Daoy (cell line): ENCODE measurements at places on chromosomes 13 and 19.
A peak's percentile ranks its signal among the peaks of the same experiment; 100 is the strongest.

- no peak for DNase-seq
These were observed 2.5 kb downstream of the ITPKC start for GRCh38 chr19:40719414-40719894.

- no peak for DNase-seq
These were observed 131.0 kb upstream of the RFC3 start for GRCh38 chr13:33686772-33687480.

DNA sequence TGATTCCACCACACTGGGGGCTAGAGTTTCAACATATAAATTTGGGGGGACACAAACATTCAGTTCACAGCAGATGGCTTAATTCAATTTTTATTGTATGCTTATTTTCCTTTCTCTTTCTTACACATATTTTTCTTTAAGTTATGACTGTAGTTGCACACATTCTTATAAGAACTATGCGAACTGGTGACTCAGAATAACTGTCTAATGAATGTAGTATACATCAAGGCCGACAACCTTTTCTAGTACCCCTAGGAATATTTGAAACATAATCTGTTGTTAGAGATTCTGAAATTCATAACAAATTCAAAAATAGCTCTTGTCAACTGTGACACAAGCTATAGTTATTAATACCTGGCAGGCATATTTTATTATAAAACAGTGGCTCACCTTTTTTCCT, 695.6 kb downstream of the PCDH9 start:
- no peak for DNase-seq

- DNase-seq = peak; percentile 3
These were observed 43.3 kb downstream of the VWA8 start for GRCh38 chr13:41917641-41918040.

- DNase-seq = no peak
These were observed 115.8 kb downstream of the DNAJC15 start for GRCh38 chr13:43139211-43139610.

GRCh38 chr19:17457616-17458015, 3.1 kb downstream of the NXNL1 start:
- DNase-seq = no peak

DNA sequence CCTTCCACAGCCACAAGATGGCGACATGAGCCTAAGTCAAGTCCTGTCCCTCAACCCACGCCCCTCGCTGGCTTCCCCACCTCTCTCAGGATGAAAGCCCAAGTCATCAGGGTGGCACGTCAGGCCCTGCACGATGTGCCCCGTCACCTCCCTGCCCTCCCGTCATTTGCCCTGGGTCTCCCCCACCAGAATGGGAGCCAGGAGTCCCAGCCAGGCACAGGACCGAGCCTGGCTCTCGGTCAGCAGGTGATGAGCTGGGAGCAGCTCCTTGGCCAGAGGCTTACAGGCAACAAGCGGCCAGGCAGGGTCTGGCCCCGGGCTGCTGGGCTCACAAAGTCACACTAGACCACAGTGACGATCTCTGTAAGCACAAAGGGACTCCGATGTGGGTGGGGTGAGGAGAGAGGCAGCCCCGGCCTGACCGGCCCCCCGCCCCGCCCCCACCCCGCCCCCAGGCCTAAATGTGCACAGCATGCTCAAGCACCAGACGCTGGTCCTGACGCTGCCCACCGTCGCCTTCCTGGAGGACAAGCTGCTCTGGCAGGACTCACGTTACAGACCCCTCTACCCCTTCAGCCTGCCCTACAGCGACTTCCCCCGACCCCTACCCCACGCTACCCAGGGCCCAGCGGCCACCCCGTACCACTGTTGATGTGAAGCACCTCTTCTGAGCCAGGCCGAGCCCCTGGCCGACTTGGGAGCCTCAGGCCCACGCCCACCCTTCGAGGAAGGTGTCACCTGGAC, 7.3 kb downstream of the MRPL4 start:
- peak; percentile 95 for DNase-seq

GRCh38 chr19:52527956-52528351, 486 bp downstream of the ZNF808 start:
- DNase-seq = peak; percentile 15

DNA sequence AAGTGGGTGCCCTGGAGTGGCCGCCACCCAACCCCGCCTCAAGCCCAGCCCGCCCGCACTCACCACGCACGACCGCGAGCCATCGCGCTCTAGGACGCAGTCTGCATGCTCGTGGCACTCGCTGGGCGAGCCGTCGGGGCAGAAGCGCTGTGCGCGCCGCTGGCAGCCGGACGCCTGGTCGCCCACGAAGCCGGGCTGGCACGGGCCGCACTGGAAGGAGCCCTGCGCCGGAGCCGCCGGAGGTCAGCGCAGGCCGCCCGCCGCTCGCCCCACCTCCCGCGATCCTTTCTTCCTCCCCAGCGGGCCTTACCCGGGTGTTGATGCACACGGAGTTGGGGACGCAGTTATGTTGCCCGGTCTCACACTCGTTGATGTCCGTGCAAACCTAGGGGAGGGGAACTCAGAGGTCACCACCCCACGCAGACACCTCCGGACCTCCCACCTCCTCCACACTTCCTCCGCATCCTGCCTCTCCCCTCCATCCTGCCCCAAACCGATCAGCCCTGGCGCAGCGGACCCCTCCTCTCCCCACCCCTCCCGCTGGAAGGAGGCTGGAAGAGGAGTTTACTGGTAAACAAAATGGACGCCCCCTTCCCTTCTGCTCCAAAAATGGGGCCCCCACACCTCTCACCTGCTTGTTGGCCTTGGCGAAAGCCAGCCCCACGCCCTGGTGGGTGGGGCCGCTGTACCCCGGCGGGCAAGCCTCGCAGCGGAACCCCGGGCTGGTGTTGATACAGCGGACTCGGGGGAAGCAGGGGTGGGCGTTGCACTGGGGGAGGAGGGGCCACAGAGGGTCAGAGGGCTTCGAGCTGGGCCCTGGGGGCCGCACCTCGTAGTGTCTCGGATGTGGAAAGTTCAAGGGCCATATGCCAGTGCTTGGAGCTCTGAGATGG, 2.3 kb downstream of the COMP start:
- peak; percentile 2 for DNase-seq

- no peak for DNase-seq
These were observed 170.9 kb upstream of the ZNF507 start for GRCh38 chr19:32174386-32175113.

- DNase-seq = peak; percentile 17
These were observed 467 bp downstream of the LAMP1 start for GRCh38 chr13:113297370-113298042.

- DNase-seq = no peak
These were observed 1.1 kb downstream of the ZSCAN18 start for GRCh38 chr19:58096884-58097283.

DNA sequence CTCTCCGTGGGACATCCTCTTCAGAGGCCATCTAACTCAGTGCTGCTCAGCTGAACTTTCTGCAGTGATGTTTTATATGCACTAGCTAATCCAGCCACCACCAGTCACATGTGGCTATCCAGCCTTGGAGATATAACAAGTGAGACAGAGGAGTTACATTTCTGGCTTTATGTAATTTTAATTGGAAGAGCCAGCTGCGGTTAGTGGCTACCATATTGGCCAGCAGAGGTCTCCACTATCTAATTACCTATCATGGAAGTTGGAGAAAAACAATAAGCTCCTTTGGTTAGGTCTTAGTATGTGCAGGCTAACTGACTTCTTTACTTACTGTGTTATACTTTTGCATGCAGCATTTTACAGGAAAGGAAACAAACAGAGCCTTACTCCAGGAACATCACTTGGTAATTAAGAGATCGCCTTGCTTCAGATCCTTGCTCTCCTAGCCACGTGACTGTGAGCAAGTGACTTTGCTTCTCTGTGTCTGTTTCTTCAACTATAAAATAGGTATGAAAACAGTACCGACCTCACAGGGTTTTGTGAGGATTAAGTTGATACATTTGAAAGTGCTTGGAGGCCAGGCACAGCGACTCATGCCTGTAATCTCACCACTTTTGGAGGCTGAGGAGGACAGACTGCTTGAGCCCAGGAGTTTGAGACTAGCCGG, 1.6 kb upstream of the KLK10 start:
- DNase-seq = peak; percentile 66

GRCh38 chr13:111610081-111610480, 289.6 kb downstream of the TEX29 start:
- no peak for DNase-seq

- DNase-seq = peak; percentile 59
These were observed 18.1 kb upstream of the OLFM4 start for GRCh38 chr13:53010374-53011105.

DNA sequence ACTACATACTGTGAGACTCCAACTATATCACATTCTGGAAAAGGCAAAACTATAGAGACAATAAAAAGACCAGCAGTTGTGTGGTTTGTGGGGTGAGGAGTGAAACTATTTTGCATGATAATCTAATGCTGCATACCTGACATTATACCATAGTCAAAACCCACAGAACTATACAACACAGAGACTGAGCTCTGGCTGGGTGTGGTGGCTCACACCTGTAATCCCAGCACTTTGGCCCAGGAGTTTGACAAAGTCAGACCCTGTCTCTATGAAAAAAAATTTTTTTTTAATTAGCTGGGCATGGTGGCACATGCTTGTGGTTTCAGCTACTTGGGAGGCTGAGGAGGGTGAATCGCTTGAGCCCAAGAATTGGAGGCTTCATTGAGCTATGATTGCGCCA, 11.9 kb downstream of the ZNF541 start:
- no peak for DNase-seq

DNA sequence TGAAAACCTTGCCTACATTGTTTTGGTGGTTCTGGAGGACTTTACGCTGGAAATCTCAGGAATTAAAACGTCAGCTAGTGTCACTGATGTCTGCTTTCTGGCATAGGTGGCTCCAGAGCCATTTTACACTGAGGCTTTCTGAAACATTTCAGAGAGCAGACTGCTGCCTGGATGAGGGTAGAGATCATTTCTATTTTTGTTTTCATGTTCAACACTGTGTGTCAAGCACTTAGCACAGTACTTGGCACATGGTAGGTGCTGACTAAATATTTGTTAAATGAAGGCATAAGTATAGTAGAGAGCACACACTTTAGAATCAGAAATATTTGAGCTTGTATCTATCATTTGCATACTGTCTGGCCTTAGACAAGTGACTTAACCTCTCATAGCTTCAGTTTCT, 59.1 kb upstream of the FRY start:
- DNase-seq = no peak

GRCh38 chr19:34075661-34076091, 96.6 kb upstream of the LSM14A start:
- peak; percentile 46 for DNase-seq

- DNase-seq = peak; percentile 37
These were observed 66.7 kb downstream of the CDADC1 start for GRCh38 chr13:49314344-49314882.

GRCh38 chr19:13985771-13986347, 20.3 kb downstream of the RFX1 start:
- no peak for DNase-seq

- DNase-seq = no peak
These were observed 128.9 kb downstream of the RNF17 start for GRCh38 chr13:24892829-24893228.

- no peak for DNase-seq
These were observed 792.9 kb downstream of the LIG4 start for GRCh38 chr13:107422421-107422820.

- DNase-seq = no peak
These were observed 1.6 kb downstream of the CALR start for GRCh38 chr19:12939975-12940423.

GRCh38 chr13:111344471-111345191, 24.2 kb downstream of the TEX29 start:
- peak; percentile 52 for DNase-seq

GRCh38 chr13:20521364-20522115, 4.1 kb downstream of the CRYL1 start:
- DNase-seq = no peak

DNA sequence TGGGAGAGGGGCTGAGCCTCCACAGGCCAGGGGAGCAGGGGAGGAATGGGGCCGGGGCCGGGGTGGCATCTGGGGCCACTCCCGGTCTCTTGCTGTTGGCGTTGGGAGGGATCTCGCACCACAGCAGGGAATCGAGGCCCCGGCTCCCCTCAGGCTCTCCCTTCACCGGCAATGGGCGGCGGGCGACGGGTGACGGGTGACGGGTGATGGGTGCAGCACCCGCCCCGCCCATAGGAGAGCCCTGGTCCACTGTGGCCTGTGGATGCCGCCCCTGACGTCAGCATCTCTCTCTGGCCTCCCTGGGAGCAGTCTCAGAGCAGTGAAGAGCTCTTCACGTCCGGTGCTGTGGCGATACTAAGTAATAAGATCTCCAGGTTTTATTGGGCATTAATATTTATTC, 133.6 kb downstream of the KDM4B start:
- no peak for DNase-seq

- no peak for DNase-seq
These were observed 8.8 kb downstream of the C3 start for GRCh38 chr19:6711605-6712004.

- DNase-seq = no peak
These were observed 64.5 kb upstream of the SCEL start for GRCh38 chr13:77470986-77471385.

GRCh38 chr19:42229301-42229854, 9.3 kb downstream of the ZNF526 start:
- DNase-seq = no peak

DNA sequence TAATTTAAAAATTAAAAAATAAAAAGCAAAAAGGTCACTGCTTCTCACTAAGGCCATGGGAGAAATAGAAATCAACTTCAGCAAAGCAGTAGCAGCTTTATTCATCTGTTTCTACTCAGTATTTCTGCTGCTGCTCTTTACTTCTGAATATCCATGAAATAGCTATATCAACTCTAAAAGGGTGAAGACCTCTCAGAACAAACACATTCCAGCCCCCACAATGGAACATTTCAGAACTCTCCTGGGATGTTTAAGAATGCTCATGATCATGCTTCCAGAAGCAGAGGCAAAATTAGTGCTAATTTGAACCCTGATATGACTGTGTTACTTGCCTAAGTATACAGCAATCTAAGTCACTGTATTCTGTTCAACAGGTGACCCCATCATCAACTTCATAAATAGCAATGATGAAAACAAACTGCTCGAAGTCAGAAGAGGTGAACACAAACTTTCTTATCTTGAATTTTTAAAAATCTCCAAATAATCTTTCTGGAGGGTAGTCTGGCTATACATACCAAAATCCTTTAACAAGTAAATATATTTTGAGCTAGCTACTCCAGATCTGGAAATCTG, 29.6 kb upstream of the DOCK9 start:
- no peak for DNase-seq

DNA sequence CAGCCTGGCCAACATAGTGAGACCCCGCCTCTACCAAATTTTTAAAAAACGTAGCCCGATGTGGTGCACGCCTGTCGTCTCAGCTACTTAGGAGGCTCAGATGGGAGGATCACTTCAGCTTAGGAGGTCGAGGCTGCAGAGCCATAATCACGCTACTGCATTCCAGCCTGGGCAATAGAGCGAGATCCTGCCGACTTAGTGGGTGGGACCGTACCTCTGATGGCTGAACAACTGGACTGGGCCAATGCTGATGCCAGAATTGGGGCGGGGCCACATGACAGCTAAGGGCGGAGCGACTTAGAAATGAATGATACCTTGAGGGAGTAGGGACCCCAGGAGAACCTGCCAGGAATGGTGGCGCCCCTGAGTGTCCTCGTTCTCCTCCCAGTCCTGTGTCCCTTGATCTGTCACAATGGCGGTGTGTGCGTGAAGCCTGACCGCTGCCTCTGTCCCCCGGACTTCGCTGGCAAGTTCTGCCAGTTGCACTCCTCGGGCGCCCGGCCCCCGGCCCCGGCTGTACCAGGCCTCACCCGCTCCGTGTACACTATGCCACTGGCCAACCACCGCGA, 3.6 kb downstream of the LTBP4 start:
- DNase-seq = peak; percentile 63
